Central memory CD4-positive, alpha-beta T cell (primary cell): ENCODE measurements at places on chromosomes 3 and 15.

DNA sequence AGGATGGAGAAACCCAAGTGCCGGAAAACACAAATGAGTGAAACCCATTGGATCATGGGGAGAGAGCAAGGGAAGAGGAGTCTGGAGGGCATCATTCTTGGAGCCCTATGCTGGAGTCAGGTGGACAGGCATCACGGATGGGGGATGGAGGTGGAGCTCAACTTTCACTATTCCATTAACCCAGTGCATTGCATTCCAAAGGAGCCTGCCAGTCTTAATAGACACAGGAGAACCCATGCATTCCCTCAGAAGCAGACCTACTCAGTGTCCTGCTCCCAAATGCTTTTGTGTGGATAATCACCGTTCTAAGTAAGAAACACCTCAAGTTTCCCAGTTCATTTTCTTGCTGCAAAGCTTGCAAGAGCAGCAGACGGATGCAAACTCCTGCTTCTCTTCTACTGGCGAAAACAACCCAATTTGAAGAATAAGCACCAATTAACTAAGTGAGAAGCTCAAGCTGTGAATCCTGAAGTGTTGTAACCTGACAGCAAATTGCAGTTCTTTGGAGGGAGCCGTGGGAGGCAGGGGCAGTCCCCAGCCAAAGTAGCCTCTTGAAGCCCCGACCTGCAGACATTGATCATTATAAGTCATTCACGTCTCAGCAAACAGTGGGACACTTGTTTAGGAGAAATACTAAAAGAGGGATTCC lies 25.3 kb downstream of the SEMA5B start:
- DNase-seq = no peak

DNA sequence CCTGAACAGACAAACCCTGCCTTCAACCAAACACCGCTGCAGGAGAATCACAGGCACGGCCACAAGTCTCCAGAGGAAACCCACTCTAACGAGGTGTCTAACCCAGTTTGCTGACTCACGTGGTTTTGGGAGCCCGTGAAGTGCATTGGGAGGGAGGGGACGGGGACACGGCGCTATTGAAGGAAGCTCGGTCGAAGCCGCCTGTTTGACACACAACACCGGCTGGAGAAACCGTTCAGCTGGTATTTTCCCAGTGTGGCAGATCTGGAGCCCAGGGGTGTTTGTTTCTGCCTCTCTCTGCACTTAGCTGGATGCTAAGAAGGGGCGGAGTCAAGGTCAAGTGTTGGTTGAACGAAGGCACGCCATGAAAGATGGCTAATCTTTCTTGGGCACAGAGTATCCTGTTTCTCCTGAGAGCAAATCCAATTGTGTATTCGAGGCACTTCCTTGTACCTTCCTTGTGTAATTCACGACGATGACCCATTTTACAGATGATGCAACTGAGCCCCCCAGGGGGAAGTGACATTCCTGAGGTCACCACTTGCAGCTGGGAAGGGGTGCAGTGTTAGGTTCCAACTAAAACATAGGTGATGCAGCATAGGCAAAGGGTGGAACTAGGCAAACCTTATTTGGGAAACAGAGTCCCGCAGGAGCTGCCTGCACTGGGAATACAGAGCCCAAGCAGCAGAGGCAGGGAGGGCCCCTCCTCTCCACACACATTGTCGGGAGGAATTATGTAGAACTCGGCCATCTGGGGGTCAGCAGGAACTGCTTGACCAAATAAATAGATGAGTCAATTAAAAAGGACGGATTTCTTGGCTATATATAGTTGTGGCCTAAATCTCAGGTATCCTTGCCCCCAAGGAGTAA lies 22.5 kb downstream of the SLC6A6 start:
- DNase-seq = peak; percentile 55

- no peak for DNase-seq
Measured at GRCh38 chr3:143998266-143998665, 26.6 kb downstream of the DIPK2A start.

DNA sequence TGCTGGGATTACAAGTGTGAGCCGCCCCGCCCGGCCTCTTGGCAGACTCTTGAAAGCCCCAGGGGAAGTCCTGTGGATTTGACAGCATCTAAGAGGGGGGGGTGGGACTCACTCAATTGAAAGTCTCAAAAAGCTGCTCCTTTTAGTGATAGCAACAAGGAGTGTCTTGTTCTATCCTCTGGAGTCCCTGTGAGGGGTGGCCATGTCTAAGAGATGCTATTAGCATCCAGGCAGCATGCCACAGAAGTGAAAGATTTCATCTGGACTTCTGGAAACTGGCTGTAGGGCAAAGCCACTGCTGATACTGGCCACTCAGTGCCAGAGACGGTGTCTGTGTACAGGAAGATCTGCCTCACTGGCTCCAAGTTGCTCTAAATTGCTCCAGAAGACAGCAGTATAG lies 74.0 kb downstream of the DHX36 start:
- DNase-seq = no peak

- DNase-seq = no peak
Measured at GRCh38 chr3:52193065-52193464, 4.9 kb upstream of the ALAS1 start.

DNA sequence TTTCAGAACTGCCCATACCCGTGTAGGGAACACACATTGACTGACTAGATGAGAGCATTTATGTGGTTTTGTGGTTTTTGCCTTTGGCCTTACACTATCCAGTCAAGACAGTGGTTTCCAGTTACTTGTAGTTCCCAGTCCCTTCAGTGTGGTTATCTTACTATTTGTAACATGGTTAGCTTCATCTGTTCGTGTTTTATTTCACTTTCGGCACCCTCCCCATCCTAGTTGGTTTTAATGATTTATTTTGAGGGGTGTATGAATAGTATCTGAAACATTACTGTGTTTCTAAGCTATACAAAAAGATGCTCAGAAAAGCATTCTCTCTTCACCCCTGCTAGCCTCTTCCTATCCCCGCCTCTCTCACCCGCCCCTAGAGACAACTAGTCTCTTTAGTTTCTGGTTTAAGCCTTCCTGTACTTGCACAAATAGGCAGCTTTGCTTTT lies 14.1 kb downstream of the LYSMD4 start:
- no peak for DNase-seq

- DNase-seq = no peak
Measured at GRCh38 chr3:193165431-193166120, 75.4 kb upstream of the PLAAT1 start.

DNA sequence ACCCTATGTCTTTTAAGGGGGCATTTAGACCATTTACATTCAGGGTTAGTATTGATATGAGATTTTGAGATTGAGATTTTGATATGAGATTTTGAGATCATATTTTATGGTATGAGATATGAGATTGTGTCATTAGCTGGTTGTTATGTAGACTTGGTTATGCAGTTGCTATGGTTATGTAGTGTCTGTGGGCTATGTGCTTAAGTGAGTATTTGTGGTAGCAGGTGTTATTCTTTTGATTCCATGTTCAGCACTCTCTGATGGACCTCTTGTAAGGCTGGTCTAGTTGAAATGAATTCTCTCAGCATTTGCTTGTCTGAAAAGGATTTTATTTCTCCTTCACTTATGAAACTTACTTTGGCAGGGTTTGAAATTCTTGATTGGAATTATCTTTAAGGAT lies 225.4 kb downstream of the SATB1 start:
- no peak for DNase-seq

GRCh38 chr3:129543999-129544398 lies 1.0 kb downstream of the H1-8 start:
- DNase-seq = no peak
